ENCODE measurements at places on chromosomes 1 and 21.

DNA sequence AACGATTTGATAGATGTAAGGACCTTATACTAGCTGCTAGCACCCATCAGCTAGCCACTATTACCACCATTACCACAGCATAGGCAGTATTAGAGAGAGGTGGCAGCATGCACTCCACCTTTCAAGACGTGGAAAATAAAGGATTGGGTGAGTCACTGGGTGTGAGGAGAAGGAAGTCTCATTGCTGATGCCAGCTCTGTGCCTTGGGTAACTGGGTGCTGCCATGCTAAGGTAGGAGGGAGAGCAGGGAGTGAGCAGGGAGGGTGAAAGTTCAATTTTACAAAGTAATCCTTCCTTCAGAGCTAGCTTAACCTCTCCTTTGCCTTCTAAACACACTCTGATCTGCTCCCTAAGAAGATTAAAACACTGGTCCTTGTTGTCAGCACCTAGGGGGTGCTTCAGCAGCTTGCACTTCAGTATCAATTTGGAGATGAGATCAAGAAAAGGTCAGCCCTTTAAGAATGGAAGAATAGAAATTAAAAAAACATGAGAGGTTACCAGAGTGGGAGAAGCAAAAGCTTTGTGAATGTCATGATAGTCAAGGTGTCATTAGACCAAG lies 1.8 kb upstream of the LIN9 start:
- DNase-seq, result no peak

GRCh38 chr1:246503341-246503740 lies 3.7 kb downstream of the SMYD3 start:
- DNase-seq, result no peak

DNA sequence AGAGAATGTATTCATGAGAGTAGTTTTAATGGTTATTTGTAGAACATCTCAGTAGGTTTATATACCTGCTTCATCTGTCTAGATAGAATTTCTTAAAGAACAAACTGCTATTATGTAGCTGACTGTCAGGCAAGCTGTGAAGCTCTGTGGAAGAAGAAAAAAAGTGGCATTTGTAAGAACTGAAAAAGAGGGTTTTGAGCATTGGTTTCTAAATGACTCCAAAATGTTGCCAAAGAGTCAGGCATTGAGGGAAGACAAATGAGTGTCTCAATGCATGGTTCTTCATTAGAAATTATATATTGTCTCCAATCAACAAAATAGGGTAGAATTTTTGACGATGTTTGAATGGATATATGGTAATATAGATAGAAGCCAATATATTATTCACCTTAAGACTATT lies 1276.1 kb downstream of the KCNT2 start:
- DNase-seq, result no peak

DNA sequence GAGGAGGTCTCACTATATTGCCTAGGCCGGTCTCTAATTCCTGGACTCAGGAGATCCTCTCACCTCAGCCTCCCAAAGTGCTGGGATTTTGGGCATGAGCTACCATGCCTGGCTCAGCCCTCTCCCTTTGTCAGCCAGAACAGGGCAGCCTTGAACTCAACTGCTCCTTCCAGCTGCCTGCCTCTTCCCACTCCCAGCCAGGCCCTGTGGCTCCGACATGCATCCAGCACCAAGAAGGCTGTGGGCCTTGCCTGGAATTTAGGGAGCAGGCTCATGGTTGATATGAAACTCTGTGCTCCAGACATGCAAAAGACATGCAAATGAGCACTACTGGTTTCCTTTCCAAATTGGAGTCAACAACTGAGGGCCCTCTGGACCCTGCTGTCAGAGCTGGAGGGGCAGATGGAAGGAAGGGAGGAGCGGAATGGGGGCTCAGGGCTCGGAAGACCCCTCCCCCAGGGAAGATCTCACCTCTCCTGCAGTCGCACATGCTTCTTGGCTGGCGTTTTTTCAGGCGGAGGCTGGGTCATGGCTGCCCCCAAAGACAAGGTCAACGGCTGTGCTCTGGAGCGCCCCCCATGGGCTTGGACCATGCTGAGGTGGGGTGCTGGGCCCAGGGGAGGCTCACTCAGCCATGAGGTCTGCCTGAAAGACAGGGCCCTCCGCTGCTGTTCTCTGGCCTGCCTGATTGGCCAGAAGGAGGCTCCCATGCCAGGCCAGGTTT lies 1.4 kb downstream of the PTPN7 start:
- DNase-seq, result peak; percentile 75

GRCh38 chr1:60867782-60868181 lies 214.6 kb upstream of the NFIA start:
- DNase-seq, result no peak

DNA sequence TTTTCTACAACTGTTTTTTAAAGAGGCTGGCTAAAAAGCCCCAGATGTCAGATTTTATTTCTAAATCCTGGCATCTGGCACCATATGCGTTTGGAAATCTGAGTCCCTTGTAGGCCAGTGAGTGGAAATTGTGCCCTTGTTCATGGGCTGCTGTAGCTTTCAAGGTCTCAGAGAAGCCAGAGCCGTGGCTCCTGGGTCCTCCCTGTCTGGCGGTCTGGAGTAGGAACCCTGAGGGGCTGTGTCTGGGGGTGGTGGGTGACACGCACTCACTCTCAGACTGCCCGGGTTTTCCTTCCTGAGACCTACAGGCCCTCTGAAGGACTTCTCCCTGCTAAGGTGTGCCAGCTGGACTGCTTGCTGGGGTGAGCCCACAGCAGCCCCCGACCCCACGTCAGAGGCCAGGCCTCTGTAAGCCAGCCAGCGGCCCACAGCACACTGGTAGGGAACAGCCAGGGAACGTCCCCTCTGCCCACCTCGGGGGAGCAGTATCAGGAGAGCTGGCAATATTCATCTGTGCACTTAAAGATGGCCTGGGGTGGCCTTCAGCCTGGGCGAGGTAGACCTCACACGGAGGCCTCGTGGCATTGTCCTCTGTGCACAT lies 151.5 kb downstream of the PEX14 start:
- DNase-seq, result no peak

- DNase-seq, result no peak
Measured at GRCh38 chr1:156491151-156491949, 9.2 kb downstream of the MEF2D start.

DNA sequence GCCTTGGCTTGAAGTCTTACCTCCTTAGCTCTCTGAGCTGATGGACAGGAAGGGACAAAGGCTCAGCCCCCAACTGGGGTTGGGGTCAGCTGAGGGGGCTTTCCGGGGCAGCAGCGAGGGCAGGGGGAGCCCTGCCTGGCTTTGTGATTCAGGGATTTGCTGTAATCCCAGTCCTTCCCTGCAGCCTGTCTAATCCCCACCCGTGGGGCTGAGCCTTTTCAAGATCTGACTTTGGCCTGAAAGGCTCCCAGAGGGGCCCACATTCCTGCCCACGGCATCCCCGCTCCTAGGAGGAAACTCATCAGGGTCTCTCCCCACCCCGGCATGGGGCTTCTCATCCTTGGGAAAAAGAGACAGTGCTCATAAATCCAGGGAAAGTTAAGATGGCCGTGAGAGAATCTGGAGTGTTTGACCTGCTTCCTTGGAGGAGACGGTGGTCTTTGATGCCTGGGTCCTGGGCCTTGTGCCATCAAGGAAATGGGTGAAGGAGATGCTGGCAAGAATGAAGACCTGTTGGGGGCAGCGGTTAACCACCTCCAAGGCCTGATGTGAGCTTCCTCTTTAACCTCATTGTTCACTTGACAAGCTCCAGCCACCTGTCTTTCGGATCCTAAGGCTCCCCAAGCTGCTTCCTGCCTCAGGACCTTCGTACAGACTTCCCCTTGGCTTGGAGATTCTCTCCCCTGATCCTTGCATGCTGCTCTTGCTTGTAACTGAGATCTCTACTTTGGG lies 83.1 kb upstream of the WNT4 start:
- DNase-seq, result no peak

GRCh38 chr1:239897458-239897857 lies 194.2 kb upstream of the FMN2 start:
- no peak for DNase-seq

- peak; percentile 49 for DNase-seq
Measured at GRCh38 chr1:43978551-43979260, at the start of gene B4GALT2. B4GALT2 (plus strand) TSS chr1:43979210; CDS start chr1:43981161, 1,951 bp downstream.

DNA sequence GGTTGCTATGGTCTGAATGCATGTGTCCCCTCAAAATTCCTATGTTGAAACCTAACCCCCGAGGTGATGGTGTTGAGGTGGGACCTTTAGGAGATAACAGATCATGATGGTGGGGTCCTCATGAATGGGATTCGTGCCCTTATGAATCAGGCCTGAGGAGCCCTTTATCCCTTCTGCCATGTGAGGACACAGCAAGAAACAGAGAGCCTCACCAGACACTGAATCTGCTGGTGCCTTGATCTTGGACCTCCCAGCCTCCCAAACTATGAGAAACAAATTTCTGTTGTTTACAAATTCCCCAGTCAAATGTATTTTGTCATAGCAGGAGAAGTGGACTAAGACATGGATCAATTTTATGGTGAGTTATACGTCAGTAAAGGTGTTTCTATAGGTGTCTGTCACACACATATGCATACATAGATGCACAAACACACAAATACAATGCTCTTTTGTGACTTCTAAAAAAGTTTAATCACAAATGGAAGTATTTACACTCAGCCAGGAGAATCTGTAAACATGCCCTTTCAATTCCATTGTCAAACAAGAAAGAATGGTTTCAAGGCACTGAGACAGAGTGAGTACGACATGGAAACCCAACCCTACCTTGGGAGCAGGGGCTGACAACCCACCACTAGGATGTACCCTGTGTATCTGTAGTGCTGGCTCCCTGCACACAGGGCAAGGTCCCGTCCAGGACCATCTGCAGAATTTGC lies 5.5 kb upstream of the ETS2 start:
- no peak for DNase-seq

DNA sequence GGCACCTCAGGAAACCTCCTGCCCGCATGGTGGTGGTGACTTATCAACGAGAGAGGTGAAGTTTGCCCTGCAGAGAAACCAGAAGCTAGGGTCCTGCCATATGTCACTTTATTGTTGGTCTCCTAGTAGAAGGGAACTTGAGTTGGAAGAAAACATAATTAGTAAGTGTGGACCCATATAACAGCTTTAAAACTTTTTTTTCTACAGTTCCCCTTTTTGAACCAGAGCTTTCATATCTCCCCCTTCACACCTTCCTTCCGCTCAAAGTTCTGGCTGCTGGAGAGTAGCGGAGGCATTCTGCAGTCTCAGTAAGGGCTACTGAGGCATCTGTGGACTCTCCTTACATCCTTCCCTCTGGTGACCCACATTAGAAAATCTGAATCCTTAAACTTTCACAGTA lies 48.9 kb downstream of the PHC2 start:
- DNase-seq, result no peak

DNA sequence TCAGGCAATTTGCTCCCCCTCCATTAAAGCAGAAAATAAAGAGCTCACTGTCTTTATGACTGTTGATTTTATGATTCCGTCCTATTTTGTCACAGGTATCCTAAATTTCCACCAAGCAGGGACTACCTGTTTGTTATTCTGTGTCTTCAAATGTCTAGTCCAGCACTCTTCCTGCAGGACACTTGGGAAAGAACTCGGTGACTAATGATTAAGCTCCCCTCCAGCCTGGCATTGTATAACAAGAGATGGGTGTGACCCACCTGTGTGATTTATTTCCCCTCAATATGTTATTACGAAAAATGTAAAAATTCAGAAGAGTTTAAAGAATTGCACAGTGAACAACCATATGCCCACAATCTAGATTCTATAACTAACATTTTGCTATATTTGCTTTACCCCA lies 42.9 kb upstream of the LRRN2 start:
- no peak for DNase-seq

GRCh38 chr1:198534548-198535418 lies 5.7 kb downstream of the ATP6V1G3 start:
- DNase-seq, result no peak

DNA sequence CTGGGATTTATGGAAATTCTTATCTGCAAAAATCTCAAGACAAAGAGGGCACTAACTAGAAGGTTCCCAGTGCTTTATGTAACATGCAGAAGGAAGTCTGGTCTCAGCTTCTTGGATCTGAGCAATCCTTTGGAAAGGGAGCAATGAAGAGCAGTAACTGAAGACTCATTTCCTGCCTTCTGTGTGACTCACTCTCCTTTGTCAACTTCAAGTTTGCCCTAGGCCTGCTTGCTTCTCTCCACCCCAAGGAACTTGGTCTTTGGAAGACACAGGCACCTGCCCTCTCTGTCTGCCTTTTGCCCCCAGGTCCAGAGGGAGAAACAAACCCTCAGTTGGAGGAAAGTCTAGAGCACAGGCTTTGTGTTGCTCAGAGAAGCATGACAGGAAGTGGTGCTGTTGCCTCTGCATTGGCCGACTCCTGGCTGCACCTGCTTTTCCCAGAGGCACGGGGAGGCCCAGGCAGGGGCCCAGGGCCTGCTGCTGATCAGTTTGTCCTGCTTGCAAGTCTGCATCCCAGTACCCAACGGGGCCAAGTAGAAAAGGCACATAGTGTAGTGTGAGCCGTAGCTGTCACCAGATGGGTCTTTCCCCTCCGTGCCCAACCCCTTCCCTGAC lies 137.2 kb downstream of the DHRS3 start:
- peak; percentile 19 for DNase-seq

DNA sequence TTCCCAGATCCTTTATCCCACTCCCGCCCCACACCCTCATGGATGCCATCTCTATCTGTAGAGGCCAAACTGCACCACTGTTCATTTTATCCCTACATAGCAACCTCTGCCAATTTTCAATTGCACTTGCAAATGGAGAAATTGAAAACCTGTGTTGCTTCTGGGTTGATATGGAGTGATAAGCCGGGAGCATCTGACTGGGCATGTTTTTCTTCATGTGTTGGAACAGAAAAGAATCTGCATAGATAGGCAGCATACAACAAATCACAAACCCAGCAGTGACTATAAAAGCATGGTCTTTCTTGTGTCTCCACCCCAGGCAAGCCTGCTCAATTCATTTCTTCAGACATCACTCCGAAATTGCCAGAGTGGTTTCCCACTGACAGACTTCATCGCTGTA lies 608.8 kb upstream of the CAMK1G start:
- DNase-seq, result no peak

DNA sequence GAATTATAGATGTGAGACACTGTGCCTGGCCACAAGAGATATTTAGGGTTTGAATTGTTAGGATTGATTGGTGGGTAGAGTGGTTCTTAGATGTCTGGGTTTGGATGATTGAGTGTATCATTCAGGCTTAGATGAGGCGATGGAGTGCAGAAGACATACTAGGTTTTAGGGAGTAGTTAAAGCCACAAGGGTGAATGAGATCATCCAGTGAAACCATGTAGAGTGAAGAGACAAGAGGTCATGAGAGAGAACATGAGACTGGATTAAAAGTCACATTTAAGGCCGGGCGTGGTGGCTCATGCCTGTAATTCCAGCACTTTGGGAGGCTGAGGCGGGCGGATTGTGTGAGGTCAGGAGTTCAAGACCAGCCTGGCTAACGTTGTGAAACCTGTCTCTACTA lies 37.2 kb downstream of the ZFYVE9 start:
- no peak for DNase-seq

DNA sequence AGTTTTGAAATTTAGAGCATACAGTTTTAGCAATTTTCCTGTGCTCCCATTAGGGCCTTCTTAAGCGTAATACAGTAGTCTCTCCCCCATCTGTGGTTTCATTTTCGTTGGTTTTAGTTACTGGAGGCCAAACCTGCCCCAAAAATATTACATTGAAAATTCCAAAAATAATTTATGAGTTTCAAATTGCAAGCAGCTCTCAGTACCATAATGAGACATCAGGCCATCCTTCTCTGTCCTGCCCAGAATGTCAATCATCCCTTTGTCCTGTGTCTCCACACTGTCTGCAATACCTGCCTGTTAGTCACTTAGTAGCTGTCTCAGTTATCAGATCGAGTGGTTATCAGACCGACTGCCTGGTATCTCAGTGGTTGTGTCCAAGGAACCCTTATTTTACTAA lies 45.4 kb downstream of the ADSS2 start:
- peak; percentile 92 for DNase-seq

Data from MM.1S (cell line).